ENCODE measurements at places on chromosomes 7 and 10. TPM values are rescaled to one million over a fixed set of nuclear protein-coding genes. Genes with fewer than 3 reads are reported as not detected.
A peak's percentile ranks its signal among the peaks of the same experiment; 100 is the strongest.

DNA sequence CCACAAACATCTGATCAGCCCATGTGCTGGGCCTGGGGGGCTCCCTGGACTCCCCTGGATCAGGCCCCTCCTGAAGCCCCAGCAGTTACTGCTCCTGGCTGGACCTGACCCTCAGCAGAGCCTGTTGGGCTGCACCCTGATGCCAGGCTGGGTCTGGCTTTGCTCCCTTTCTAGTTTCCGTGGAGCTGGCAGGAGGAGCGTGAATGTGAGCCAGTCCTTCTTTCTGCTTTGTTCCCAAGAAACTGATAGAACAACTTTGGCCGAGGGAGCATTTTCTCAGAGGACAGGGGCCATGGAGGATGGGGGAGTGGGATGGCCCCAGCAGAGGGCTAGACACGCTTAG lies 128.2 kb downstream of the NEURL1 start:
- DNase-seq: no peak

The NUTM2D gene
- 2.8 TPM for total RNA-seq

DNA sequence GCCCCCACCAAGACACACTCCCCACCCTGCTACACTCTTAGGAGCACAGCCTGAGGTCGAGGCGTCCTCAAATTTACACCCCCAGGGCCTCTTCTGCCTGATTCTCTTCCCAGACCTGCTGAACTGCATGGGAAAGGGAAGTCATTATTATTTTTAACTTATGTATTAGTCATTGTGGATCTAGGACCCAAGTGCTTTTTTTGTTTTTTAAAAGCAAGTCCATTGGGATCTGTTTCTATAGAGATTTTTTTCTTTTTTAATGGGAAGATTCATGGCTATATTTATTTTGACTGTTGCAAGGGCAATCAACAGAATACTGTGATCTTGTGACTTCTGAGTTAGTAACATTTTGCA lies 203.8 kb downstream of the ZMYND11 start:
- no peak for DNase-seq

DNA sequence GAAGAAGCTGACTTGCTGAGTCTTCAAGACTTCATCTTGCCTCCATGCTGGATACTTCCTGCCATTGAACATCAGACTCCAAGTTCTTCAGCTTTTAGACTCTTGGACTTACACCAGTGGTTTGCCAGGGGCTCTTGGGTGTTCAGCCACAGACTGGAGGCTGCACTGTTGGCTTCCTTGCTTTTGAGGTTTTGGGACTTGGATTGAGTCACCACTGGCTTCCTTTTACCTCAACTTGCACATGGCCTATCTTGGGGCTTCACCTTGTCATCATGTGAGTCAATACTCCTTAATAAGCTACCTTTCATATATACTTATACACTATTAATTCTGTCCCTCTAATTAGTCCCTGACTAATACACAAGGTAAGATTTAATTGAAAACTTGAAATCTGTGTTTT lies 361.7 kb upstream of the SEMA3C start:
- no peak for DNase-seq

DNA sequence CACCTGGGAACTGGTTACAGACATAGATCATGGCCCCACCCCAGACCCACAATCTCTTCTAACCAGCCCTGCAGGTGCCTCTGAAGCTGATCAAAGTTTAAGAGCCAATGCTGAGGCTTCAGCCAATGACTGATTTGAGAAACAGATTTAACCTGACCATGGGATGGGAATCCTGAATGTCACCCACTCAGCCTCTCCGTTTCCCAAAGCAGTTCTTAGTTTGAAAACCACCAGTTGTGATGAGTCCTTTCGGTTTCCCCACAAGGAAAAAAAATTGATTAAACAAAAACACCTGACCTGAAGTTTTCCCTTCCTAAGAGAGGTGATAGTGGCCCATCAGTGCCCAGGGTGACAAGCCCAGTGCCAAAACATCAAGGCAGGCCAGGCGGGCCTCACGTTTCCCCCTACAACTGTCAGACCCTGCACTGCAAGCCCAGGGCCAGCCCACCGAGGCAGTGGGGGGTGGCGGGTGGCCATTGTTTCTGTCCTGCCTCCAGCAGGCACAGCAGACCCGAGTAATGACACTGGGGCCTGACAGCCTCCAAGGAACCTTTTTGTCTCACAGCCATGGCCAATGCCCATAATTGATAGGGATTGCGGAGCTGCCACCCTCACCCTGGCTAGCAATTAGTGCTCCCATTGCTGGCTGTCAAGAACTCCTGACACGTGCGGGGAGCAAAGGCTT lies 75.4 kb upstream of the ZMIZ1 start:
- DNase-seq: no peak

DNA sequence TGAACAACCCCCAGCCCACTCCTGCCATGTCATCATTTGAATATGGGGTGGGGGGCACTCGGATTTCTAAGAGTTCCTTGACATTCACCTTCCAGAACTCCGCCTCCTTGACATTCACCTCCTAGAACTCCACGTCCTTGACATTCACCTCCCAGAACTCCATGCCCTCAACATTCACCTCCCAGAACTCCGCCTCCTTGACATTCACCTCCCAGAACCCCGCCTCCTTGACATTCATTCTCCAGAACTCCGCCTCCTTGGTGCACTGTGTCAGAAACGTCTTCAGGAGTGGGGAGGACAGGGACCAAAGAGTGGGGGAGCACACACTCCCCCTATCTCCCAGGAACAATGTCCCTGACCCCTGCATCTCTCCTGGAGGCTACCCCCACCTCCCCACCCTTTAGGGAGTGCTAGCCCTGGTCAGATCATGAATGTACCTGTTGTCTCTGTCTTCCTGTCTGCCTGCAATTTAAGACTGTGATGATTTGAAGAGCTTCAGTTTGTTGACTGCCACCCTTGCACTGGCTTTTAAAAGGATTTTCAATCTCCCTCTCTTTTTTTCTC lies 110.1 kb downstream of the NPTX2 start:
- no peak for DNase-seq

GRCh38 chr10:24452030-24452429 lies 243.1 kb downstream of the KIAA1217 start:
- no peak for DNase-seq

DNA sequence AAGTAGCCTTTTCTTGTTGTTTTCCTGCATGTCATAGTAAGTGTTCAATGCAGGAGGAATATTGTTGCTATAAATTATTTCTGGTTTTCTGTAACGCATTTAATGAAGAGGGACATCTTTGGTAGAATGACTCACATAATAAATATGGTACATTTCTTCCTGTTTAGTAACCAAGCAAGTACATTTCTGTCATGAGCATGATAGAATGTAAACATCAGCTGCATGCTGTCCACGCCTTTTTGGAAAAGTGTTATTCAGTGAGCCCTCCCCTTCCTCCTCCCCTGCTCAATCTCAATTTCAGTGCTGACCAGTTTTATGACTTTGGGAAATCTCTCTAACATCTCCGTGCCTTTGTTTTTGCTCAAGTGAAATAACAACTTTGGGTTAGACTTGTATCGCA lies 664.0 kb downstream of the XPNPEP1 start:
- no peak for DNase-seq

DNA sequence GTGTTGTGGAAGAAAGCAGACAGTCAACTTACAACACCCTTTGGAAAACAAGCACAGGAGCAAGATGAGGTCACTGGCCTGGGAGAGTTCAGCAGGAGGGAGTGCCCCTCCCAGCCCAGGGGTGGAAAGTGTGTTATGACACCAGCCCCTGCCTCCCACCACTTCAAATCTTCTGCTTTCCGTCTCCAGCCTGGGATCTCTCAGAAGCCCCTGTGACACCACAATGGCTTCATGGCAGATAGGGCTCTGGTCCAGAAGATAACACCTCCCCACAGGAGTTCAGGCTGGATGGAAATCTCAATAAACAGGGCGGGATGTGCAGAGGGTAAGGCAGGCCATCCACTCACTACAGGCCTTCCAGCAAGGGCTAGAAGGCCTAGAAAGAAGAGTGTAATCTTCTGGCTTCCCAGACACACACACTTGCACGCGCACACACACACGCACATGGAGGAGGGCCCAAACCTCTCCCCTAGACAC lies 48.7 kb upstream of the ZMIZ1 start:
- DNase-seq: peak; percentile 55

The FXYD4 gene
- not detected for total RNA-seq

The AGBL3 gene
- 2.0 TPM for total RNA-seq

- DNase-seq: no peak
Observed at GRCh38 chr10:10785627-10786026, 232.0 kb upstream of the CELF2 start.

DNA sequence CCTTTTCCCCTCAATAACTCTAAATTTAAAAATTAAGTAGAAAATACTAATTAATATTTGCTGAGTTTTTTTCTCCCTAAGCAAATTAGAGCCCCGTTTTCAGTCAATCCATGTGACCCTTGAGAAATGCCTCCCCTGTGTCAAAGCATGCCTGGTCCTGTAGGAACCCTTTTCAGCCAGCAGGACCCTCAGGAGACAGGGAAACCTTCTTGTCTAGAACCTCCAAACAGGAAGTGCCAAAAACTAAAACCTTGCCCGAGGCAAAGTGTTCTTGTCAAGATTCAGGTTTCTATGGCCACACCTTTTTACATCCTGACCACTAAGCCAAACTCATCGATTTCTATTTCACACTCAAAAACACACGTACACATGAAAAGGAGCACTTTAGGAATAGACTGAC lies 60.1 kb upstream of the NFE2L3 start:
- DNase-seq: no peak

DNA sequence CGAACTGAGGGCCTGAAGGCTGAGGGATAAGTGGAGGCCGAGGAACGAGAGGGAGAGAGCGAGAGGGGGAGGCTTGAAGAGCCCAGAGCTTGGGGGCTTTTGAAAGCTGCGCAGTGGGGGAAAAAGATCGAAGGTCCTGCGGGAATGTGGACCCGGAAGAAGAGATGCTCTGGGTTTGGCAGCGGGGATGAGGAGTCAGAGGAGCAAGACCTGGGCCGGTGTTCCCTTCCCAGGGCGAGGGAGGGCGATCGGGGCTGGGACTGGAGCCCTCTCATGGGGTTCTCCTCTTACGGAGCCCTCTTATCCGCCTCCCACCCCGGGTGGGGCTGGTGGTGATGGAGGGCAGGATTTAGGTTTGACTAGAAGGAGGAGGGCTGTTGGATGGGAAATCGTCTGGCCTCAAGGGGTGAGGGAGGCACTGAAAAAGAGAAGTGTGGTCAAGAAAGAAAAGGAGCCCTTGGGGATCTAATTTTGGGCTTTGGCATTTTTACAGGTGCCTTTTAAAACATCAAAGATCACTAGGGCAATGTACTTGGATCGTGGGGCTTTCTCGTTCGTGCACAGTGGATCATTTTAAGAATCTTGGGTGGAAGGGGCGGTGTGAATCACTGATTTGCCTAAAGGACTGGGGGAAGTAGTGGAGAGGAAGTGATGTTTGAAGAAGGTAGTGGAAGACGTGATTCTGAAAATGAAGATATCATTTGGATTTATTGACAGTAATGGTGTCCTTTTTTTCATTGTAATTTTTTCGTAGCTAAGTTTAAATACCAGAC lies 637 bp downstream of the SAMD8 start:
- no peak for DNase-seq

The WEE2 gene
- not detected for total RNA-seq

DNA sequence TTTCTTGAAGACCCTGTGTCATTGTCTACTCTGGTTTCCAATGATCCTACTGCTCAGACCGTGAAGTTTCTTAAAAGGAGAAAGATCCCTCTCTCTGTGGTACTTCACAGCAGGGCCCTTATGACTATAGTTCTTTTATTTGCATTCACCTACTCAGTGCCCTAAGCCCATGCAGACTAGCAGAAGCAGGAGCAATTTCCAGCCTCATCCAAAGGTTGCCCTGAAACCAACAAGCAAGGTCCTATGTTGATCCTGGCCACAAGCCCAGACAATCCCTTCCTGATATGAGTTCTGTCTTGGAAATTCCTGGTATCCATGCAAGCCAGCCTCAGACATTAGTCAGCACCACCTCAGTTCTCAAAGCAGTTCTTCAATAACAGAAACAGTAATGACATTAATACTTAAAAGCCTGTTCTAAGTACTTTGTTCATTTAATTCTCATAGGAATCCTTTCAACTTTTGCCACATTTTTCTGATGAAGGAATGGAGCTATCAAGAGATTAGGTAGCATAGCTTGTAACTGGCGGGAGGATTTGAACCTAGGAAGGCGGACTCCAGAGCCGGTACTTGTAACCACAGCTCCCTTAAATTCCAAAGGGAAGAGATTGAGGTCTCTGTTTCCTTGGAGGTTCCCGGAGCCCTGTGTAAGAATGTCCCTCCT lies 58.1 kb upstream of the ST8SIA6 start:
- no peak for DNase-seq

- no peak for DNase-seq
Observed at GRCh38 chr10:5651388-5651764, 15.0 kb downstream of the ASB13 start.

The VAX1 gene
- total RNA-seq: not detected

The CDHR1 gene
- 0.51 TPM for total RNA-seq

GRCh38 chr7:19107081-19107355 lies 10.4 kb downstream of the TWIST1 start:
- DNase-seq: no peak
